ENCODE measurements at places on chromosomes 1 and 21. TPM values are rescaled to one million over a fixed set of nuclear protein-coding genes. Genes with fewer than 3 reads are reported as not detected.
A peak's percentile ranks its signal among the peaks of the same experiment; 100 is the strongest.

DNA sequence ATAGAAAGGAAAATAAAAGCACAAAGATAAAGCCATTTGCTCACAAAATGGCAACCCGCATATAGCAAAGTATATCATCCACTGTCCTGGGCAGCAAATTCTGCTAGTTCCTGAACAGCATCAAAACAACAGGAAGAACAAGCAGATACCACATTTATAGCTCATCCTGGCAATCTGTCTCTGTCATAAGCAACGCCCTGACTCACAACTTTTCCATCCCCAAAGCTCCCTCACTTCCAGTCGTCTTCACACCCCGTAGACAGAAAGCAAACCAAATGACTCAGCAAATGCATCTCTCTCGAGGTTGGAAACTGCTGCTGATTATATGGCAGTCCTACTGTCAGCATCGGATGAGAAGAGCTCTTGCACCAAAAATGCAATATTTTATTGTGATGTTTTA is 65.8 kb downstream of the AK5 start:
- H3K36me3 ChIP-seq: no peaks in the 10 kb centered on the region
- no peaks in the 10 kb centered on the region for H3K27me3 ChIP-seq
- peaks cover 2% of the 10 kb centered on the region for H3K4me1 ChIP-seq
- H3K27ac ChIP-seq: no peak overlapping the region
- no peak overlapping the region for H3K4me3 ChIP-seq

GRCh38 chr21:27326301-27326700 is 359.4 kb upstream of the ADAMTS5 start:
- H3K4me3 ChIP-seq: no peak overlapping the region
- no peaks in the 10 kb centered on the region for H3K27me3 ChIP-seq
- H3K4me1 ChIP-seq: peaks cover 6% of the 10 kb centered on the region
- DNase-seq: no peak
- no peaks in the 10 kb centered on the region for H3K36me3 ChIP-seq
- no peak overlapping the region for H3K27ac ChIP-seq

GRCh38 chr1:96416111-96416595 is 305.4 kb upstream of the PTBP2 start:
- peak overlapping the region; percentile 47 for H3K27ac ChIP-seq
- no peaks in the 10 kb centered on the region for H3K4me1 ChIP-seq
- H3K4me3 ChIP-seq: no peak overlapping the region
- peaks cover 2% of the 10 kb centered on the region for H3K27me3 ChIP-seq
- no peaks in the 10 kb centered on the region for H3K36me3 ChIP-seq

The CRNN gene
- not detected for total RNA-seq

GRCh38 chr21:38760017-38760761 is 45.5 kb upstream of the ETS2 start:
- peaks cover 23% of the 10 kb centered on the region for H3K4me1 ChIP-seq
- H3K27me3 ChIP-seq: no peaks in the 10 kb centered on the region
- 0 out of 2 replicates have a peak overlapping the region, but pooled peaks have one; percentile 22 for H3K27ac ChIP-seq
- H3K4me3 ChIP-seq: no peak overlapping the region

GRCh38 chr1:206982216-206982615 is 12.0 kb upstream of the FCAMR start:
- H3K36me3 ChIP-seq: no peaks in the 10 kb centered on the region
- no peak overlapping the region for H3K27ac ChIP-seq
- peaks cover 37% of the 10 kb centered on the region for H3K27me3 ChIP-seq
- H3K4me1 ChIP-seq: no peaks in the 10 kb centered on the region
- DNase-seq: peak; percentile 22
- H3K4me3 ChIP-seq: no peak overlapping the region

- no peak overlapping the region for H3K27ac ChIP-seq
- H3K4me3 ChIP-seq: no peak overlapping the region
Measured at GRCh38 chr1:201127755-201128455, 921 bp upstream of the ASCL5 start.

The CDC42 gene
- 609 TPM for total RNA-seq

- no peaks in the 10 kb centered on the region for H3K36me3 ChIP-seq
- H3K27ac ChIP-seq: no peak overlapping the region
- no peaks in the 10 kb centered on the region for H3K27me3 ChIP-seq
- no peak for DNase-seq
- H3K4me1 ChIP-seq: peaks cover 15% of the 10 kb centered on the region
Measured at GRCh38 chr1:27393641-27394281, 1.3 kb downstream of the GPR3 start.

The KIF17 gene
- total RNA-seq: 4.5 TPM

DNA sequence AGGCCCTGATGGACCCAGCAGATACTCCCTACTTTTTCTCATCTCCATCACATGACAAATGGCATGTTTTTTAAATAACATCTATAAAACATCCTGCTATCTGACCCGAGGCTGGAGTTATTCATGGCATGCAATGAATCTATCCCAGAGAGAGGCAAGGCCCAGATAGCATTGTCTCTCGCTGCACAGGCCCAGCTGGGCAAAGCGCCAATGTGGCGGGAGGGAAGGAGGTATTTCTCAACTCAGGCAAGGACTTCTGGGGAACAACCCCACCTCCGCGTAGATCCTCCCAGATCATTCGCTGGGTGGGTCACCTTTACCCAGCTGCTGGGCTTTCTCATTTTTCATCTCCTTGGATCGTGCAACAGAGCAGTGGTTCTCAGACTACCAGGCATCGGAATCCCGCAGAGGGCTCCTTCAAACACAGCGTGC is 59.8 kb downstream of the ERG start:
- H3K27ac ChIP-seq: no peak overlapping the region
- peak; percentile 71 for DNase-seq
- H3K4me3 ChIP-seq: no peak overlapping the region
- H3K36me3 ChIP-seq: no peaks in the 10 kb centered on the region
- H3K27me3 ChIP-seq: no peaks in the 10 kb centered on the region

The LAD1 gene
- total RNA-seq: under 0.01 TPM

The LCE1F gene
- total RNA-seq: not detected

- peak; percentile 64 for DNase-seq
- H3K4me1 ChIP-seq: no peaks in the 10 kb centered on the region
- no peak overlapping the region for H3K4me3 ChIP-seq
Measured at GRCh38 chr1:152185544-152186391, 26.7 kb upstream of the RPTN start.

The ELAVL4 gene
- total RNA-seq: not detected

GRCh38 chr1:206578068-206578977 is 33.9 kb downstream of the EIF2D start:
- H3K4me3 ChIP-seq: no peak overlapping the region
- DNase-seq: peak; percentile 51
- no peak overlapping the region for H3K27ac ChIP-seq
- H3K36me3 ChIP-seq: no peaks in the 10 kb centered on the region

The ZBTB8A gene
- 6.1 TPM for total RNA-seq

GRCh38 chr1:41390573-41390972 is 29.3 kb downstream of the FOXO6 start:
- no peak for DNase-seq
- H3K4me1 ChIP-seq: peaks cover 2% of the 10 kb centered on the region
- no peak overlapping the region for H3K4me3 ChIP-seq
- H3K27ac ChIP-seq: no peak overlapping the region
- H3K36me3 ChIP-seq: no peaks in the 10 kb centered on the region

DNA sequence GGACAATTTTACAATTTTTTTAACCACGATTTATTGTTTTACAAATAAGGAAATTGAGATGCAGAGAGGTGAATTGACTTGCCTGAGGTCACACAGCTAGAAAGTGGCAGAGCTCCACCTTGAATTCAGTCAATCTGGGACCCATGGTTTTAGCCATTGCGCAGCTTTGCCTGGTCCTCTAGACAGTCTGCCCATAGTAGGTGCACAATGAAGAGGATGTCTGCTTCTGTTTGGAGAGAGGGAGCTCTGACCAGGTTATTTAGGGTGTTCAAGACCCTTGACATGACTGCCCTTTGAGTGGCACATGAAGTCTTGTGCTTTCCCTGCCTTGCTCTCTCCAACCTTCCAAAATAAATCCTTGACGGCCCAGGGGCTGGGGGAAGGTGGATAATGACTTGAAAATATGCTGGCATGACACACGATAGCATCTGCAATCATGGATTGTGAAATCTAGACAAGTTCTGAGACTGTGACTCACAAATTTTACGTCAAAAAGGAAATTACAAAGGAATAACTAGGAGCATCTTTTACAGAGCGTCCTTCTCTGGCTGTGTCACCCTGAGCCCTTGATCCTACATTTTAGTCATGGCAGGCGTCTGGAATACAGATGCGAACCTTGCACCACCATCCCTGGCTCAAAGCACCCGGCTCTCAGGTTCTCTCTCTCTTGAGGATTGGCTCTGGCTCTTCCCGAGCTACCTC is 26.2 kb upstream of the ID3 start:
- H3K4me1 ChIP-seq: peaks cover 18% of the 10 kb centered on the region
- peak; percentile 99 for DNase-seq
- peak overlapping the region; percentile 90 for H3K27ac ChIP-seq
- H3K4me3 ChIP-seq: no peak overlapping the region
- H3K27me3 ChIP-seq: no peaks in the 10 kb centered on the region
- H3K36me3 ChIP-seq: no peaks in the 10 kb centered on the region

DNA sequence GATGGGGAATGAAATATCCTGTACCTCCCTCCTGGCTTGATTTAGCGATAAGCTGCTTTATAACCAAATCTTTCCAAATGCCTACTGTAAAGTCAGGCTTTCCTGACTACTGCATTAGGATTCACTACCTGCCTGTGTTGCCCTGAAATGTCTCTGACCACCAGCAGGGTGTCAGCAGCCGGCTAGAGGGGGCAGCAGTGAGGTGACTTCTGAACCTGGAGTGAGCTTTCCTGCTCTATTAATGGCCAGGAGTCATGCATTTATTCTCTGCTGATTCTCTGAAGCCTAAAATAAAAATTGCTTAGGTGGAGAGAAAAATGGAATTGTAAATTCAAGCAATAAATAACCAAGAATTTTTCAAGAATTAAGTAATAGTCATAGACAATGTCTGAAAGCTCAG is 2.5 kb downstream of the BACE2 start:
- H3K27me3 ChIP-seq: no peaks in the 10 kb centered on the region
- H3K27ac ChIP-seq: no peak overlapping the region
- no peak overlapping the region for H3K4me3 ChIP-seq
- H3K4me1 ChIP-seq: no peaks in the 10 kb centered on the region
- DNase-seq: peak; percentile 34

DNA sequence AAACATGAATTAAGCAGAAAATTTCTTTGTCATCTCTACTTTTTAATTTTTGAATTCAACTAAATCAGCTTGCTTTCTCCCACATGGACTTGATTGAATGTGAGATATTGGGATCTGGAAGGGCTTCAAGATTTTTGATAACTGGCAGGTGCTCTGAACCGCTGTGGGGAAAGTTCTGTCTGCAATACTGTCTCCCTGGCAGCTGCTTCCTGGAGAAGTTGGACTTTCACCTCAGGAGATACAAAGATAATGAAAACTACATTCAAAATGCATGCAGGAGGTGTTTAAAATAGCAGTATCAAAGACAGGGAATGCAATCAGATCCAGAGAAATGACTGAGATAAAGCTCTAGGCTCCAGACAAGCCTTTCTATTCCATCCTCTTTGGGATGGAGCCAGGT is 338.3 kb downstream of the NEGR1 start:
- no peaks in the 10 kb centered on the region for H3K36me3 ChIP-seq
- H3K4me1 ChIP-seq: no peaks in the 10 kb centered on the region
- H3K4me3 ChIP-seq: no peak overlapping the region
- DNase-seq: no peak

The LRRIQ3 gene
- total RNA-seq: 1.8 TPM

DNA sequence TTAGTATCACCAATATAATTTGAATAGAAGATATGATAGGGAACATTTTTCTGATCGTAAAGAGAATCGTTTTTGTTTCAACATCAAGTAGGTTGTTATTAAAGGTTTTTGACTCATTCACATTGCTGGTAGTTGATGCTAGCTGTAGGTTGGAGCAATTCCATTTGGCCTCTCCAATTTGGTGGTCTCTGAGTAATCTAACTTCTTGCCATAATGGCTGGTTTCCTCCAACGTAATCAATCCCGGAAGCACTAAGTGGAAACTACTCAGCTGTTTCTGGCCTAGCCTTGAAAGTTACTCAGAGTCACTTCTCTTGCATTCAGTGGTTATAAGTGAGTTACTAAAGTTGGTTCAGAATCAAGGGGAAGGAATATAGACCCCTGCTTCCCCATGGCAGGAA is 26.0 kb downstream of the RCOR3 start:
- peak; percentile 58 for DNase-seq
- H3K4me3 ChIP-seq: no peak overlapping the region
- no peaks in the 10 kb centered on the region for H3K27me3 ChIP-seq
- peaks cover 26% of the 10 kb centered on the region for H3K36me3 ChIP-seq
- H3K4me1 ChIP-seq: peaks cover 2% of the 10 kb centered on the region
- no peak overlapping the region for H3K27ac ChIP-seq

The TNFRSF14 gene
- total RNA-seq: 1.3 TPM

- no peak for DNase-seq
- no peaks in the 10 kb centered on the region for H3K36me3 ChIP-seq
- H3K4me3 ChIP-seq: no peak overlapping the region
- H3K27ac ChIP-seq: no peak overlapping the region
- no peaks in the 10 kb centered on the region for H3K4me1 ChIP-seq
Measured at GRCh38 chr1:186780076-186780475, 48.7 kb upstream of the PLA2G4A start.

The LCE1C gene
- not detected for total RNA-seq

The RASSF5 gene
- total RNA-seq: 0.18 TPM

DNA sequence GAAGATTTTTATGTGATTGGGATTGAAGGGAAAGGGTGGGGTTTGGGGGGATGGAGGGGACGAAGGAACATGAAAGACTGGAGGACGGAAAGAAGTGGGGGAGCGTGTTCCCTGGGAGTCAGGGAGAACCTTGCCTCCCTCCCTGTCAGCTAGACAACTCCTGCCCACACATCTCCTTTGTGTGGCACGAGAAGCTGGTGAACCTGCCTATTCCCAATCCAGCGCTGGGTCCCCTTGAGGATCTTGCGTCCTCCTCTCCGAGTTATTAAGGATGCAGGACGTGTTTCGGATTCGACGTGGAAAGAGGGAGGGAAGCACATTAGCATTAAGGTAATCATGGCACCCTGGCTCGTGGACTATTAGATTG is 1.4 kb downstream of the LRRC7 start:
- peaks cover 3% of the 10 kb centered on the region for H3K4me1 ChIP-seq
- no peaks in the 10 kb centered on the region for H3K36me3 ChIP-seq
- no peak for DNase-seq
- no peak overlapping the region for H3K4me3 ChIP-seq
- no peak overlapping the region for H3K27ac ChIP-seq

- H3K4me1 ChIP-seq: no peaks in the 10 kb centered on the region
- no peaks in the 10 kb centered on the region for H3K27me3 ChIP-seq
- no peaks in the 10 kb centered on the region for H3K36me3 ChIP-seq
- H3K27ac ChIP-seq: no peak overlapping the region
Measured at GRCh38 chr1:29062157-29062942, 61.4 kb downstream of the TMEM200B start.

GRCh38 chr1:54350360-54350759 is 55.8 kb downstream of the SSBP3 start:
- no peak overlapping the region for H3K4me3 ChIP-seq
- H3K27me3 ChIP-seq: no peaks in the 10 kb centered on the region
- peaks cover 13% of the 10 kb centered on the region for H3K4me1 ChIP-seq
- H3K27ac ChIP-seq: no peak overlapping the region

- DNase-seq: no peak
- peaks cover 10% of the 10 kb centered on the region for H3K4me1 ChIP-seq
- no peak overlapping the region for H3K4me3 ChIP-seq
- H3K27ac ChIP-seq: no peak overlapping the region
- no peaks in the 10 kb centered on the region for H3K27me3 ChIP-seq
- H3K36me3 ChIP-seq: peaks cover 6% of the 10 kb centered on the region
Measured at GRCh38 chr1:35554266-35555211, 2.7 kb downstream of the KIAA0319L start.

The KAZN gene
- total RNA-seq: 5.6 TPM

The RGS7 gene
- 0.72 TPM for total RNA-seq

The SERTAD4 gene
- total RNA-seq: under 0.01 TPM

Measured in IMR-90 (cell line).